ENCODE measurements at places on chromosomes 16 and 17.

- peak; percentile 62 for DNase-seq
These were observed 5.1 kb downstream of the SNAI3 start for GRCh38 chr16:88681084-88681680.

DNA sequence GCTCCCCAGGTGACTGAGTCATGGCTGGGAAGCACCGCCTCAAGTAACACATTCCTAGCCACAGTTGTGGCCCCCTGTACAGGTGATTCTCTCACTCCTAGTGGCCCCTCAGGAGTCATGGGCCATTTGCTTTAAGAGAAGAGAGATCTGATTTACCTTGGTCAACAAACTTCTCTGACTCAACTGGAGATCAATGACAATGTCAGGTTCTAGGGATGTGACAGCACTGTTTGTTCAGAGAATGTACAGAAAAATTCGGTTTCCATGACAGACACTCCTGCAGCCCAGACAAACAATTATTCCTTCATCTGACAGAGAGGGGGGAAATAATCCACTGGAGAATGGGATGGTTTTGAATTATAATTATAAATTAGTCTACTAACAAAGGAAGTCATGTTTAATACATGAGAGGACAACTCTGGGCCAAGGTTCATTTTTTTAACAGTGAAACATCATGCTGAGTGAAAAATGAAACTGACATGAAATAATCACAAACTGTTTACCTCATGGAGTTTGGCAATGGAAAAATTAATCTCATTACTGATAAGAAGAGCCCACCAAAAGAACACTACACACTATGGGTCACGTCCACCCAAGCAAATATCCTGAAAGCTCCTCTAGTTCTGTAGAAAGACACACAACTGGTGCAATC, 9.7 kb downstream of the ERN1 start:
- no peak for DNase-seq

GRCh38 chr17:35716173-35716572, 15.3 kb upstream of the RASL10B start:
- DNase-seq, result no peak

GRCh38 chr16:78605548-78606101, 506.2 kb downstream of the WWOX start:
- DNase-seq, result no peak

GRCh38 chr16:86498671-86499439, 11.5 kb upstream of the FOXF1 start:
- no peak for DNase-seq

GRCh38 chr16:57388359-57389086, 16.0 kb upstream of the CCL17 start:
- DNase-seq, result peak; percentile 9

- no peak for DNase-seq
These were observed 9.4 kb downstream of the CMC2 start for GRCh38 chr16:80997139-80997798.

- no peak for DNase-seq
These were observed 97.1 kb downstream of the TMEM100 start for GRCh38 chr17:55625521-55625920.

- no peak for DNase-seq
These were observed 86.5 kb downstream of the RPA1 start for GRCh38 chr17:1916316-1916715.

- no peak for DNase-seq
These were observed 10.3 kb downstream of the MPP3 start for GRCh38 chr17:43822570-43823190.

- DNase-seq, result no peak
These were observed 9.6 kb downstream of the SDK2 start for GRCh38 chr17:73634629-73635028.

DNA sequence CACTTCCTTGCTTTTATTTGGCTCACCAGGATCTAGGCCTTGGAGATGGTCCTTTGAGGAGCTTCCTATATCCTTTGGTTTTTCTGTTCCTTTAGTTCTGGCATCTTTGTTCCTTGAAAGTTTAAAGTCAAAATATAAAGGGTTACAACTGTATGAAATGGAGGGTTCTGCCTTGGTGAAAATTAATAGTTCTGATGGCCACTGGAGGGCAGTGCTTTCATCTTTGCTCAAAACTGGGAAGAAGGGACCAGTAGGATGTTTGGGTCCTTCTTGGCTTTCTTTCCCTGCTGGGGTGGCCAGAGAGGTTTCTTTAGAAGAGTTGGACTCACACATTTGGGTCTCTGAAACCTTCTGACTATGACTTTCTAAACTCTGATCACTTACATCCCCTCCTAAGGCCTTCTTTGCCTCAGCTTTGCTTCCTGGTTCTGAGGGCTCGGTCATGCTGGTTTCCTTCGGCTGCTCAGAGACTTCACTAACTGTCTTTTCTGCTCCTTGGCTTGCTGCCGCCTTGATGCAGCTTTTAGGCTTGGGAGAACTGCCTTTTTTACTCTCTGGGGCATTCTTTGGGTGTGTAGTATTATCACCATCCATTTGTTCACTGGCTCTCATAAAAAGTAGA, 10.9 kb upstream of the ITGA2B start:
- peak; percentile 61 for DNase-seq

DNA sequence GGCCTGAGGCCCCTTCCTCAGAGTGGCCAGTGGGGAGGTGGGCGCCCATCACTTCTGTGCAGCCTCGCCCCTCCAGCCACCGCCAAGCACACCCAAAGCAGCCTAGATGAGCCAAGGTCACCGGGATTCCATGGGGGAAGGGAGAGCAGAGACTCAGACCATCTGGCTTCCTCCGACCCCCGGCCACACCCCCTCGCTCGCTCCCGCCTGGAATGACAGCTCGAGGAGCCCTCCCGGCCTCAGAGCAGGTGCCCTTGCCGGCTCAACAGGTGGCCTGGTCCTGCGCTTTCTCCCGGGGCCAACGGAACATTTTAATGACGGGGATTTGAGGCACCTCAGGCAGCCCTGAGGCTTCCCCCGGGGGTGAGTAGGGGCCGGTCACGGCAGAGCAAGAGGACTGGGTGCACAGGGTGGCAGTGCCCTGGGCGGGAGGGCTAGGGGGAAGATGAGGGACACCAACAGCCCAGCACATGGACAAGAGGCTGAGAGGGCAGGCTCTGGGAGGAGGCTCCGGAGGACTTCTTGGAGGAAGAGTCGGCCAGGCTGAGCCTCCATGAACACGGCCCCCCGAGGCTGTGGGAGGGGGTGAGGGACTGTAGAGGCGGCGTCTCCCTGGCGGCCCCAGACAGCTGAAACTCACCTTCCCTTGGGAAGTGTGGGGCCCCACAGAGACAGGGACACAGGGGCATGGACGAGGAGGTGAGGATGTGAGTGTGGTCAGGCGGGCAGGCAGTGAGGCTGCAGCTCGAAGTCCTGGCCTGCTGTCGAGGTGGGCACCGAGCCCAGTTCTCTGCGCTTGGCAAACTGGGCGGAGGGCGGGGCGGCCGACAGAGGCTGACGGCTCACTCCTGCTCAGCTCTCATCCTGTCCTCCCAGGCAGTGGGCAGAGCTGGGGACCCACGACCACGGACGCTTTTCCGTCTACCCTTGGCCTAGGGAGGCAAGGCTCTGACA, 12.5 kb upstream of the C1QTNF8 start:
- DNase-seq, result no peak

GRCh38 chr17:31422443-31422842, 31.0 kb downstream of the RAB11FIP4 start:
- no peak for DNase-seq

- DNase-seq, result no peak
These were observed 15.2 kb downstream of the LITAF start for GRCh38 chr16:11571549-11571948.

DNA sequence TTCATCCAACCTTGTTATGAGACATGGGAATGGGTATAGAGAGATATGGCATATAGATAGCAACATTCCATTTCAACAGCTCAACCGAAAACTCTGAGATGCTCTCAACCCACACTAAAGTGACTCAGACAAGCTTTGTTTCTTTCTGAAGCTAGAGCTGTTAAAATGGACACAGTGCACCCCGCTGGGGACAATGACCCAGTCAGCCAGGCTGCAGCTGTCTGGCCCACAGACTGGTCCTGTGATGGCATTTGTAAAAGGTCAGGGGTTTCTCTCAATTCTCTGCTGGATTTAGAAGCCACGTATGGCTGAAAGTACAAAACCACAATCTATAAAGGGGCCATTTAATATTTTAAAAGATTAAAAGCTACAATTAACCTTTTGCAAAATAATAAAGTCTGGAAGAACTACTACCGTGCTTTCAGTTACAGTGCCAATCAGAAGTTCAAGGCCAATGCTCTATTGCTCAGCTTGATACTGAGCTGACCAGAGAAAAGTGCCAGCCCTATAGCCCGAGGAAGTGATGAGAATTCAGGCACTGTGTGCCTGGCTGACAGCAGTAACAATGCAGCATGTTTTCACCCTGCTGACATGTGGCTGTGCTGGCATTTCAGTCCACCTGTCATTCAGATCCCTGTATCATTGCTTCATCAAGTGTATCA, 60.2 kb downstream of the TEX2 start:
- no peak for DNase-seq

GRCh38 chr17:20120836-20121235, 111.7 kb downstream of the SPECC1 start:
- peak; percentile 34 for DNase-seq

DNA sequence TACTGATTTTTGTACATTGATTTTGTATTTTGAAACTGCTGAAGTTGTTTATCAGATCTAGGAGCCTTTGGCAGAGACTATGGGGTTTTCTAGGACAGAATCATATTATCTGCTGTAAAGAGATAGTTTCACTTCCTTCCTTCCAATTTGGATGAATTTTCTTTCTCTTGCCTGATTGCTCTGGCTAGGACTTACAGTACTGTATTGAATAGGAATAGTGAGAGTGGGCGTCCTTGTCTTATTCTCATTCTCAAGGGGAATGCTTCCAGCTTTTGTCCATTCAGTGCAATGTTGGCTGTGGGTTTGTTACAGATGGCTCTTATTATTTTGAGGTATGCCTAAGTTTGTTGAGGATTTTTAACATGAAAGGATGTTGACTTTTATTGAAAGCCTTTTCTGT, 290.1 kb downstream of the MAP2K4 start:
- no peak for DNase-seq

- DNase-seq, result no peak
These were observed 21.1 kb upstream of the TMC5 start for GRCh38 chr16:19396555-19397011.

DNA sequence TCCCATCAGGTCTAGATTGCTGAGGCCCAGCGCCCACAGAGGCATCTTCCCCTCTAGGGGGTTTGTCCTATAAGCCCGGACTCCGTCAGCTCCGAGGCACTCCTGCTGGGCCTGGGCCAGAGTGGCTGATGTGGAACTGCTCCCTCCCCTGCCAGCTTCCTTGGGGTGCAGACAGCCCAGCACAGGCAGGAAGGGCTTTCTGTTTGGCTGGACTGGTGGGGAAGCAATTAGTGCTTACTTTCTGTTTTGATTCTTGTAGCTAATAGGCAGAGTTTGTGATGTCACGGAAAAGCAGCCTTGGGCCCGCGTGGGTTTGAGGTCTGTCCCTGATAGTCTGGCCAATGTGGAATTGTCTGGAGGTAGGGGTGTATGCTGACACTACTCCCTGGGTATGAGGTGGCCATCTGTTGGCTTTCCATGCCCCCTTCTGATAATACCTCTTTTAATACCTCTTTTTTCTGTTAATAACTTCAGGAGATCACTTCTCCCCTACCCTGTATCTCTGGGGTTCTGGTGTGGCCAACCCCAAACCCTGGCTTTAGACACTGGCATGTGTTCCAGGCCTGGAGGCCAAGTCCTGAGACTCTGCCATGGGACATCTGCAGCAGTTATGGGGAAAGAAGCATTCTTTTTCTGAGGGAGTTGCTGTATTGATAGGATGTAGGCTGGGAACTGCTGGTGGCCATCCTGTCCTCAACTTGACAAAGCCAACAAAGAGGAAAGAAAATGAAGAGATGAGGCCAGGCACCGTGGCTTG, 190.9 kb downstream of the RAB11FIP4 start:
- DNase-seq, result peak; percentile 32

DNA sequence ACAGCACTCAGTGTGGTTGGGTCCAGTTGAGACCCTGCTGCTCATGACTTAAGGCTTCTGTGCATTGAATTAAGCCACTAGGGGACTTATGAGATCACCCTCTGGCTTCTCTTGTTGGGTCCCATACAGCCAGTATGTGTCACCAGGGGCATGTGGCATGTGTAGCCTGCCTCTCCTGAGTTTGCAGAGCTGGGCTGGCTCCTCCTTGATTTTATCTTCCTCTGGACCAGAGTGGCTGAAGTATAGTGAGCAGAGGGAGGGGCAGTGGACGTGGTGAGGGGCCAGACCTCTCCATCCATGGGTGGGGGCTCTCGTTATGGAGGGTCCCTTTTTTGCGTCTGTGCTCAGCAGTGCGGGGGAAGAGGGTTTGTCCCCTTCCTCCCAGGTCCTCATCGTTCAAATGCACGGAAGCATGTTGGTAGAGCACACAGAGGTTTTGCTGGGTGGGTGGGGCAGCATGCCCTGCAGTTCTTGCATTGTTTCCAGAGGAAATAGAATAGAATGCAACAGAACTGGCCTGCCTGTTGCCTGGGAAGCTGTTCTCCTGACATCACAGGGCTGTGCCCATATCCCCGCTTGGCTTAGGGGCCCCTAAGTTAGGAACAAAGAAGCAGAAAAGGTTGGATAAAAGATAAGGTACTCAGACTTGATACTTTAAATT, 77.4 kb downstream of the SPECC1 start:
- no peak for DNase-seq

DNA sequence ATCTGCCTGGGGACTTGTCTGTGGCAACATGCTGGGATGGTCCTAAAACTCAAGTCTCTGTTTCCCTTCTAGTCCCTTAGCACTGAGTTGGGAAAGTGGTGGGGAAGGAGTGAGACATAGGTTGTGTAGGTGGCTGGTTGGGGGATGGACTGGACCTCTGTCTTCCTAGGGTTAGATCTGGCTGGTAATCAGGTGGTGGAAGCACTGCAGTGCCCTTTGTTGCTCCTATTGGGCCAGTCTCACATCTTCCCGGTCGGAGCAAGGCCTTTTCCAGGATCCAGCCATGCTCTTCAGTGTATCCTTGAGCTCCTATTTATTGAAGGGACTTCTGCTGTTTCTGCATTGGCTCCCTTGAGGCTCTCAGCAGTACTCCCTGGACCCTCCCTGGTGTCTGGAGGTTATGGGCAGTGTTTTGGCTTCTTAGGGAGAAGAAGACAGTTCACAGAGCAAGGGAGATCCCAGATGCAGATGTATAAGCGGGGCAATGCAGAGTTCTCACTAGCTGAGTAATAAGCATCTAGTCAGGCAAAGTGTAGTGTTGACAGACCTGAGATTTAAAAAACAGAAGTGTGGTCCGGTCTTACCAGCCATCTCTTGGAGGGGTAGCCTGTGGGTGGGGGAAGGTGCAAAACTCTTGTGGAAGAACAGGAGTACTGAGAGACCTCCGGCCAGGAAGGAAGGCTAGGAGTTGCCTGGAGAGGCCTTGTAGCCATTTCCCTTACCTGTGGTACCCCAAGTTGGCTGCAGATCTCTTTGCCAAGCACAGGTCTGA, 1.3 kb upstream of the NUTF2 start:
- DNase-seq, result no peak

- DNase-seq, result no peak
These were observed 14.6 kb upstream of the DUS1L start for GRCh38 chr17:82080048-82080788.

DNA sequence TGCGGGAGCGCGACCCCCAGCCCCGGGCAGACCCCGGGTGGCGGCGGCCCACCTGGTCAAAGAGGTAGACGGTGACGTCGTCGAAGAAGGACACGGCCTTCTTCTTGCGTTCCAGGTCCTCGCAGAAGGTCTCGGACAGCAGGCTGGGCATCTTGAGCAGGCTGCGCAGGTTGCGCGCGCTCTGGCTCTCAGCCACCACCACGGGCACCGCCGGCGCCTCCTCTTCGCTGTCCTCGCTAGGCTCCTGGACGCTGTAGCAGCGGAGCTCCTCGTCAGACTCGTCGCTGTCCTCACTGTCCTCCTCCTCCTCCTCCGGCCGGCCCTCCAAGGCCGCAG, 45.2 kb upstream of the PVALEF start:
- DNase-seq, result no peak

- DNase-seq, result no peak
These were observed 31.6 kb downstream of the SOX9 start for GRCh38 chr17:72152387-72152929.
